T follicular helper cell (primary cell): ENCODE measurements at places on chromosomes 3 and 15.

GRCh38 chr15:45179221-45179985, 8.4 kb downstream of the SHF start:
- DNase-seq: peak; percentile 55

- DNase-seq: no peak
Observed at GRCh38 chr3:135191708-135192107, 396.6 kb downstream of the EPHB1 start.

DNA sequence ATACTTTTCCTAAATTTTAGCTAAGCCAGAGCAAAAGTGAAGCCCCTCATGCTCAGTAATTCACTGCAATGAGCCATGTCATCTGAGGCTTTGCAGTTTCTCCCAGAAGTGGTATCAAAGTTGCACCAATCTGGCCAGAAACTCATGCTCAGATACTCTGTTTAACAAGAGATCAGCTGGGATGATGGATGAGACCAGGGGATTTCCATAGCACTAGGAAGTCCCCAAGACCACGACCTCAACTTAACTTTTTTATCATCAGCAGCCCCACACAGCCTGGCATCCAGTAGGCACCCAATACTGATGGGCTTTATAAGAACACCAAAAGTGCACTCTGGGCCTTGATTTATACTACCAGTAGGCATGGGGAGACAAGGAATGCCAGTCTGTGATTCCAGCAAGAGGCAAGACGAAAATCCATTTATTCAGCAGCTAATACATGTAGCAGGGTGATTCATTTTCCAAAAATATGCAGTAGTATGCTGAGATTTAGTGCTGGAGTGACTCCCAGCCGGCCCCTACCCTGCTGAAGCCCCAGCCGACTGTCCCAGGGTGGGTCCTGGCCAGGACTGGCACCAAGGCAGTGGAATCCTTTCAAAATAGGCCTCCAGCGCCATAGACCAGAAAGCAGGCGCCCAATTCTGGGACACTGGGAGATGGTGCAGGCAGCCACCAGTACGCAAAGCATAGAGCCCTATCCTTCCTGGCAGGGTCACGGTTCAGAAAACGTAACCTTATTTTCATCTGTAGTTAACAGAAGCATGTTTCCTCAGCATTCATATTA, 612 bp upstream of the LDHAL6B start:
- no peak for DNase-seq

DNA sequence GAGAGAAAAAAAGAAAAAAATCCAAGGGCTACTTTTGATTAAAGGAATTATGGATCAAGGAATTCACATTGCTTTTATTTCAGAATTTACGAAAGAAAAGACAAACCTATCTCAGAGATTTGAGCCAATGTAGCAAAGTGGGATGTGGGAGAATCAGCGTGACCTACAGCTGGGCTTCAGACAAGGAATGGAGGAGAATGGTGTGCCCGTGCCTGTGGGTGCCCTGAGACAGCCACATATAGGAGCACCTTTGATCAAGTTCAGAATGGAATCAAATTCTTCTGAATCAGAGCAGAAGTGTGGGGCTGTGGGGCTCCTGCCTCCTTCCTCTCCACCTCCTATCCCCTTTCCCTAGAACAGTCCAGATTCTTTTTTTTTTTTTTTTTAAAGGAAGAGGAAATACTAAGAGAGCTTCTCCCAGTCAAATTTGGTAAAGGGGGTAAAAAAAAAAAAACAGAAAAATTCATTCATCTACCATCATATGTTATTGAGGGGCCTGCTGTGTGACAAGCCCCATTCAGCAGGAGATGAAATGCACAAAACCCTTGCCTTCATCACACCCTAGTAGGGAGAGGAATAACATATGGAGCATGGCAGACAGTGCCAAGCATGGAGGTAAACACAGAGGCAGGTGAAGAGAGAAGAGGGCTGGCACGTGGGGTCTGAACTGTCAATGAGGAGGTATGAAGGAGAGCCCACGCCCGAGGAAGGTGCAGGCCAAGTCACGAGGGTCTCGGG, 25.0 kb upstream of the MUSTN1 start:
- DNase-seq: no peak

DNA sequence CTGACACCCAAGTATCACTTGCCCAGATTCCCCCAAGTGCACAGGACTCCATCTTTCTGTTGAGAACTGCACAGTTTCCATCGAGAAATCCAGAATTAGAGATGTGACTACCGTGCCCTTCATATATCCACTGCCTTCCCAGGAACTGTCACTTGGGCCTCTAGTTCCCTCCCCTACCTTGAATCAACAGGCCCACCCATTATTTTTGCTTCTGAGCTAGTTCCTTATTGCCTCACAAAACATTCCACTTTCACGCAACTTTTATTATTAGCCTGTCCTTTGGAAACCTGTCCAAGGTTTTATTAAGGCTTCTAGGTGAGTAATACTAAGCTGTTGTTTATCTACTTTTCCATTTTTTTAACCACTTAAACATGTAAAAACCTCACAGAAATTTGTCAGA, 17.1 kb upstream of the SLC30A4 start:
- DNase-seq: no peak

DNA sequence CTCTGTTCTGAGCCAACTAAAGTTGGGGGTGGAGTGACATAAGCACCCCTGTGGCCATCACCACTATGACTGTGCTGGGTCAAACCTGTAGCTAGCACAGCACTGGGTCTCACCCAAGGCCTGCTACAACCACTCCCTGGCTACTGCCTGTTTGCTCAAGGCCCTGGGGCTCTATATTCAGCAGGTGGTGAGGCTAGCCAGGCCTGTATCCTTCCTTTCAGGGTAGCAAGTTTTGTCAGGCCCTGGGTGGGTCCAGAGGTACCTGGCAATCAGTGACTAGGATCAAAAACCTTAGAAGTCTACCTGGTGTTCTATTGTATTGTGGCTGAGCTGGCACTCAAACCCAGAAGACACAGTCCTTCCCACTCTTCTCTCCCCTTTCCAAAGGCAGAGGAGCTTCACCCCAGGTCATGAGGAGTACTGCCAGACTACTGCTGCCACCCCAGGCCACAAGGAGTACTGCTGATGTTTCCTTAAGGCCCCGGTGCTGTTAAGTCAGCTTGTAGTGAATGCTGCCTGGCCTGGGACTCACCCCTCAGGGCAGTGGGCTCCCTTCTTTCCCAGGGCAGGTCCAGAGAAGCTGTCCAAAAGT, 170.8 kb downstream of the IGSF11 start:
- no peak for DNase-seq

DNA sequence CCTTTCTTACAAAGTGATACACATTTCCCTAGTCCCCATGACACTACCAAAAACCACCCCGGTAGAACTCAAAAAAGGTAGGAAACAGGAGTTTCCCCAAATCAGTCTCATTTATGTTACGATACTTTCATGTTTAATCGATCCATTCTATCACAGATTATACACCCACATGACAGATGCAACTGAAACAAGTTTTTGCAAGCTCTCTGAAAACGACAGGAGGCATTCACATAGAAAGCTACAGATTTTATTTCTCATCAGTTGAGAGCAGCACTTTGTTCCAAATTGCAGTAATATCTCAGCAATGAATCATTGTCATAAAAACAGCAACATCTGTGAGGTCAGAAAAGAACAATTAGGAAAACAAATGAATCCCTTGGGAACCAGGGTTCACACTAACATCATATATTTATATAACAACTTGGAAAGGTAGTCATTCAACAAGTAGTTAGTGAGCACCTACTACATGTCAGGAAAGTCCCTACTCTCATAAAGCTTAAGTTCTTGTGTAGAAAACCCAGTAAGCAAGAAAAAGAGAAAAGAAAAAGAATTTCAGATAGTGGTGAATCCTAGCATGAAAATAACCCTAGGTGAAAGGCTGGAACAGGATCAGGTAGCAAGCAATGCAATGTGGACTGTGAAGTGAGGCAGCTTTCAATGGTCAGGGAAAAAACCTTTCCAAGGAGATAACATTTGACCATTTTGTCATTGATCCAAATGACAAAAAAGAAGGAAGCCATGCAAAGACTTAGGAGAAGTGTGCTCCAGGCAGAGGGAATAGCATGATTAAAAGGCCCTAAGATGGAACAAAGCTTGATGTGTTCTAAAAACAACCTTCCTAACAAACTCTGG, 8.3 kb downstream of the PLD1 start:
- DNase-seq: no peak

GRCh38 chr3:191333298-191333880, 3.1 kb upstream of the UTS2B start:
- DNase-seq: no peak

- DNase-seq: no peak
Observed at GRCh38 chr3:95289295-95289694, 1226.4 kb downstream of the NSUN3 start.

DNA sequence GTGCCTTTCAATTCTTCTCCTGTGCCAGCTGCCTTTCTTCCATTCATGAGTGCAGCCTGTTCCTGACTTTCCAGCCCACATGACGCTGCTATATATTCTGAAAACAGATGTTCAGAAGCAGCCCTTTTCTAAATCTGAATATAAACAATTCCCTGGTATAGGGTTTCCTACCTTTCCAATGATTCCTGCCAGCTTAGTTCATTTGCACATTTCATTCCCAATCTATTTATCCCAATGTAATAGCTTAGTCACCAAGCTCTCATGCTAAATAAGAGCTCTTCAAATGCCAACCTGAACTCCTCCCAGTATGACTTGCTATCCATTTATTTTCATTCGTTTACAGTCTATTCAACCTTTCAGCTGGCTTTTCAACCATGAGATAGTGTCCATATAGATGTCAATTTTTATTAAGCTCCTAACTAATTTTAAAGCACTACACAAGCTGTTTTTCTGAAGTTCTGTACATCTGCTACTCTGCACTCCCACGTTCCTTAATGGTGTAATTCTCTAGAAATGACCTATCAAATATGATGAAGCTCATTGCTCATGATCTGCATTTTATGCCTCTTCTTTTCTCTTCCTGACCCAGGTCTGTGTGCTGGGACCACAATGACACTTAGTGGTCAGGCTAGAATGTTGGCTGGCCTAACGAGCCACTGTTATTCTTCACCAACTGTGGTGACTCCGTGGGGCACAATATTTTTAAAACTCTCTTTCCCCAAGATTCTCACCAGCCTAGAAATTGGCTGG, 605.0 kb upstream of the TBL1XR1 start:
- DNase-seq: no peak

GRCh38 chr15:65952391-65953053, 83.2 kb downstream of the RAB11A start:
- no peak for DNase-seq

DNA sequence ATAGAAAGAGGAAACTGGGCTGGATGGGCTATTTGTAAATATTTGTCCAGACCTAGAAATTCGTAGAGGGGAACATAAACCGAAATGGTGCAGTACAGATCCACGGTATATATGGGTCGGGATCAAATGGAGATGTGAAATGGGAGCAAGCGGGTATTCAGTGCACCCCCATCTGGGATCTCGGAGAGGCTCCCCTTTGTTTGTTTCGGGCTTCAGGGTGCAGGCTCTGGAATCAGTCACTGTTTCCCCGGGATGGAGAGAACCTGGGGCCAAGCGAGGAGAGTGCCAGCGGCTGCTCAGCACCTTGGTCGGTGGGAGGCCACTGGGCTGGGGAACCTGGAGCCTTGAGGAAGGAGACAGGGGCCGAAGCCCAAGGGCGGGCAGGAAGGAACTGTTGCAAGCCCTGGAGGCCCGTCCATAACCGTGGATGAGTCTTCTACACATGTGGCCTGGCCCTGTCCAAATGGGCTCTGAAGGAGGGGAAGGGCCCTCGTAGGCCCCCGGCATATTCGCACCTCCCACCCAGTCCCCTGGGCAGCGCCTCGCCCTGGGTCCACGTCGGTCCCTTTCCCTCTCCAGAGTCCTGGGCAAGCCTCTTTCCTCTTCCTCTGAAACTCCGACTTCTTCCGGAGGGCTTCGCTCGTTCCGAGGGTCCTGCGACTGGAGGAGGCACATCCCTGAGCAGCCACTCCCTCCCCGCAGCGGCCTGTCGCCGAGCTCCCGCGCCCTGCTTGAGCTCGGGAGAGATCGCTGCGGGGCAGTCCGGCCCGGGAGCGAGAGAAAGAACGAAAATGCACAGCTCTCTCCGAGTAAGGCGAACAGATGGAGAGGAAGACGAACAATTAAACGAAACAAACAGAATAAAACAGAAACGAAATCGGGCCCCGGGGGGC, 3.0 kb downstream of the ISL2 start:
- DNase-seq: no peak

DNA sequence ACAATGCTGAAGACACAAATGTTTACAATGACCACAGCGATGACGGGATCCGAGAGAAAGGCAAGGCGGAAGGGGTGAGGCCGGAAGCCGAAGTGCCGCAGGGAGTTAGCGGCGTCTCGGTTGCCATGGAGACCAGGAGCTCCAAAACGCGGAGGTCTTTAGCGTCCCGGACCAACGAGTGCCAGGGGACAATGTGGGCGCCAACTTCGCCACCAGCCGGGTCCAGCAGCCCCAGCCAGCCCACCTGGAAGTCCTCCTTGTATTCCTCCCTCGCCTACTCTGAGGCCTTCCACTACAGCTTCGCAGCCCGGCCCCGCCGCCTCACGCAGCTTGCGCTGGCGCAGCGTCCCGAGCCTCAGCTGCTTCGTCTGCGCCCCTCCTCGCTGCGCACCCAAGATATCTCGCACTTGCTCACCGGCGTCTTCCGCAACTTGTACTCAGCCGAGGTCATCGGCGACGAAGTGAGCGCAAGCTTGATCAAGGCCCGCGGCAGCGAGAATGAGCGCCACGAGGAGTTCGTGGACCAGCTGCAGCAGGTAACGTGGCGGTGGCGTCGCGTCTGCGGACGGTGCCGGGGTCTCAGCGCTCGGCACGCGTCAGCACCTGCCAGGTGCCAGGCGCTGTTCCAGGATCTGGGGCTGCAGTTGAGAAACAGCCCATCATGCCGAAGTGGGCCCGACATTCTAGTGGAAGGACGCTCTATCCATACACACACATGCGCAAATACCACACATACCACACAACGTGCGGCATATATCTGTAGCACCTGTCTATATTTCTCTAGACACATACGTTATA, at the start of gene DLEC1:
TSS of gene DLEC1 (plus strand) at position 108 of the 798 bp plus-strand sequence. CDS start at position 126, 18 bp downstream.
- DNase-seq: peak; percentile 79

- no peak for DNase-seq
Observed at GRCh38 chr3:158108445-158108985, 1.4 kb upstream of the RSRC1 start.

GRCh38 chr3:196788528-196788927, 48.9 kb downstream of the PAK2 start:
- no peak for DNase-seq

DNA sequence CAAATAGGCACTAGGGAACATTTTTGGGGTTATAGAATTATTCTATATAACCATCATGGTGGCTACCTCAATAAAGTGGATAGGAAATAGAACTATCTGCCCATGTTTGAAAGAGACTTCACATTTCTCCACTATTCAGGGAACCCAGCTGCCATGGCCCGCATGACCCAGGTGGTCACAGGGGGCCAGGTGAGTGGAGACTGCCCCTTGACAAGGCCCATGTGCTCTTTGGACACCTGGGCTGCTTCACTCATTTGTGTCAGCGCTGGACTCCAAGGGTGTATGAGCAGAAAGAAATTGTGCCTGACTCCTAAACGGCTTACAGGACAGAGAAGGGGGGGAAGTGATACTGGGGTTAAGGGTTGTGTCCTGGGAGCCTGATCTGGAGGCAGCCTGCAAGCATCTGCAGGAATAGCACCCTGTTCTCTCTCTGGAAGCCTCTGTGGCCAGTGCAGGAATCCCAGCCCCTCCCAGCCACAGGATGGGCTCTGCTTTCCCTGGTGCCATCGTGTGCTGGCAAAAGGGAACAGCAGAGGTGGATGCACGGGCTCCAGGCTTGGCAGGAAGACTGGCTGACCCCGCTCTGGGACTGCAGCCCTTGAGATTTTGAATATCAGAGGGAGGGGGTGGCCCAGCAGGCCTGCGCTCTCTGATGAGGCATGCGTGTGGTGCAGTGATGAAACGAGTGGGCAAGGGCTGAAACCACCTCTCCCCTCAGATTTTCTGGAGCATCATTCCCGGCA, 9.1 kb upstream of the C3orf22 start:
- no peak for DNase-seq

GRCh38 chr3:146493761-146494160, 24.4 kb upstream of the PLSCR2 start:
- DNase-seq: no peak
